ENCODE measurements at places on chromosomes 3 and 15. TPM values are rescaled to one million over a fixed set of nuclear protein-coding genes. Genes with fewer than 3 reads are reported as not detected.

- no peak for DNase-seq
Measured at GRCh38 chr3:170953736-170954135, 45.3 kb upstream of the EIF5A2 start.

GRCh38 chr3:10283638-10284037 lies 9.1 kb downstream of the GHRL start:
- no peak for DNase-seq

GRCh38 chr15:95975212-95975611 lies 355.3 kb upstream of the NR2F2 start:
- DNase-seq = no peak

CYP1A2 gene
- total RNA-seq = not detected

DUOXA2 gene
- not detected for total RNA-seq
